Mesenchymal stem cell (in vitro differentiated cells and primary cell): ENCODE measurements at places on chromosomes 5 and 9.
A peak's percentile ranks its signal among the peaks of the same experiment; 100 is the strongest.

DNA sequence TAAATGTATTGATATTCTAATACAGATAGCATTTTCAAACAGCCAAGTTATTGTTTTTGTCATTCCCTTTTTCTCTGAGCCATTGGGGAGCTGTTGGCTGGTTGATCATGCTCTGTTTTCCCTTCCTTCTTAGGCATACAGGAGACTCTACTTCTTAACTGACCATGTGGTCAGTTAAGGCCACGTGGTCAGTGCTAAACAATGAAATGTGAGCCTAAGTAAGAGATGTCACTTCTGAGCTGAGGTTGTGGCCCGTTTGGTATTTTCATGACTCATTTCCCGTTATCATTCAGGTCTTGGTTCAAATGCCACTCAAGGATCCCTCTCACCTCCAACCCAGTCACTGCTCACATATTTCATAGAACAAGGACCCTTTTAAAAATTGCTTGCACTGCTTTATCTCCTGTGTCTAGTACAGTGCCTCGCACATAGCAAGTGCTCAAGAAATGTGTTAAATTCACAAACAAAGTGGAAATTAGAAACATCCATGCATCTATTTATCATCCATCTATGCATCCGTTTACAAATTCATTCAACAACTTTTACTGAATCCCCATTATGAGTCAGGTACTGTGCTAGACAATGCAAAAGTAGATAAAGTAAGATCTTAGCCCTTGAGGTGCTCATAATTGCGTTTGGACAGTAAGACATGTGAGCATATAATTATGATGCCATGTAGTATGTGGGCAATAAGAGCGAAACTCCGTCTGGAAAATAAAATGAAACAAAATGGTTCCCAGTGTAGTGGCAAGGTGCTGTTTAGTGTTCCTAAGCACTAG is 50.7 kb downstream of the ARRDC3 start:
- DNase-seq = peak; percentile 66
- H3K4me1 ChIP-seq = peaks cover 3% of the 10 kb centered on the region
- no peak overlapping the region for H3K27ac ChIP-seq
- no peaks in the 10 kb centered on the region for H3K36me3 ChIP-seq
- no peak overlapping the region for H3K4me3 ChIP-seq
- H3K27me3 ChIP-seq = no peaks in the 10 kb centered on the region

DNA sequence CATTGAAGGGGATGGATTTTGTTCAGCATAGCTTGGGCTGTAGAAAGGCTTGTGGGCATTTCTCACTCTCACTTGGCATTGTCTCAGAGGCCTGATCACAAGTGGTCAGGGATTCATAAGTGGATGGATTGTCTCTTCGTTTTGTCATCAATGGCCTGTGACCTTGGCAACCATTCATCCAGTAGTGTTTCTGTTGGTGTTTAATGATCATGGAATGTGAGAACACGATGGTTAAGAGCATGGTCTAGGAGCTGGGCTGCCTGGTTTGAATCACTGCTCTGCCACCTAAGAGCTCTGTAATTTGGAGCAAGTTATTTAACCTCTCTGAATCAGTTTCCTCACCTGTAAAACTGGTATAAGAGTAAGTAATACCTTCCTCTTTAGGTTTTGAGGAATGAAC is 430.1 kb upstream of the MEF2C start:
- H3K4me1 ChIP-seq = peaks cover 2% of the 10 kb centered on the region
- no peak overlapping the region for H3K4me3 ChIP-seq
- H3K36me3 ChIP-seq = no peaks in the 10 kb centered on the region

- H3K36me3 ChIP-seq = no peaks in the 10 kb centered on the region
- DNase-seq = no peak
- H3K4me1 ChIP-seq = no peaks in the 10 kb centered on the region
- no peak overlapping the region for H3K4me3 ChIP-seq
Measured at GRCh38 chr5:82129723-82130285, 148.3 kb downstream of the RPS23 start.

DNA sequence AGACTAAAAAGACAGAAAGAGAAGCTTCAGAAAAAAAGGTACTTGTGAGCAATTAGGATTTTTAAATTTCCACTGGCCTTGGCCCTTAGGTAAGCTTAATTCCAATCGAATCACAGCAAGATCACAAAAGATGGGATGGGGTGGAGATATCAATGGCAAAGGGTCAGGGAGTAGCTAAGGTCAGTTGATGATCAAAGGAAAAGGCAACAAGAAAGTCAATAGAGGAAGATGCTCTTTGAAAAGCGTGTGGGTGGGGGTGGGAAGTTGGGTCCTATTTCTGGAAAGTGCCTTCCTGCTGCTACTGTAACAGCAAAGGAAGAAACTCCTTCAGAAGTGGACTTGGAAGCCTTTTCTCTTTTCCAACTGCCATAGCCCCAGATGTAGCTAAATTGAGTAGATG is 7.3 kb downstream of the C1QTNF3 start:
- peaks cover 3% of the 10 kb centered on the region for H3K36me3 ChIP-seq
- no peak overlapping the region for H3K4me3 ChIP-seq
- no peaks in the 10 kb centered on the region for H3K27me3 ChIP-seq
- no peak overlapping the region for H3K27ac ChIP-seq

- H3K27me3 ChIP-seq = no peaks in the 10 kb centered on the region
- no peak overlapping the region for H3K27ac ChIP-seq
- H3K4me1 ChIP-seq = no peaks in the 10 kb centered on the region
Measured at GRCh38 chr5:156000115-156000514, 326.8 kb upstream of the SGCD start.

GRCh38 chr5:83496626-83497025 is 25.1 kb downstream of the VCAN start:
- H3K27me3 ChIP-seq = no peaks in the 10 kb centered on the region
- H3K4me3 ChIP-seq = no peak overlapping the region
- no peak for DNase-seq
- no peak overlapping the region for H3K27ac ChIP-seq
- H3K36me3 ChIP-seq = peaks cover 15% of the 10 kb centered on the region

DNA sequence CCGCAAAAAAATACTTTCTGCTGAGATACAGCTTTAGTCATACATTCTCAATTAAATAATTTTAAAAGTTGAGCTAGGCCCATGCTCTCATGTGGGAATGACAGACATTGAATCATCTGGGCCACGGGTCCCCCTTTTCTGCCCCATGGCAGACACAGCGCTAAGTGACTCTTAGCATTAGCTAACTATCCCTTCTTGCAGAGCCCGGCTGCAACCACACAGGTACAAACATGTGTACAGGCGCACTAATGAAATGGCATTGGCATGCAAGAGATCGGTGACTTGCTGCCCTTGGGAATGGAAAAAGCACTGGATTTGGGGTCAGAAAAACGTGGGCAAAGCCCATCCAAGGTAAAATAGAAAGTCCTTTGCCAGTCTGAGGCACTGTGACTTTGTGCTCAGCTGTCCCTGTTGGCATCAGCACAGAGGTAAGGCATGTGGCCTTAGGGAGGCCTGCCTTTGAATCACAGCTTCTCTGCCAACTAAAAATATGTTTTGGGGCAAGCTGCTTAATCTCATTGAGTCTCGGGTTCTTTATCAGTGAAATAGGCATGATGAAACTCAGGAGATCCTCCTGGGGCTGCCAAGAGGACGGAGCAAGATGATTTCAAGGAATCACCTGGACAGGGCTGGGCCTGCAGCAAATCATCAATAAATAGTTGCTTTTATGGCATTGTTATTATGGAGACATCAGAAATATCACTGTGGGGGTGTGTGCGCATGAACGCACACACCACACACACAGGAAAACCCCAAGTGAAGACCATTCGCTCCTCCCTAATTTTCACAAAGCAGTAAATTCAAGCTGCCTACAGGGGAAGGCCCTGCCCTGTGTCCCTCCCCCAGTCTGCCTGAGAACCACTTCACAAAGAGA is 54.2 kb downstream of the WHRN start:
- peaks cover 5% of the 10 kb centered on the region for H3K4me1 ChIP-seq
- H3K27me3 ChIP-seq = no peaks in the 10 kb centered on the region
- H3K4me3 ChIP-seq = no peak overlapping the region
- no peak for DNase-seq
- H3K36me3 ChIP-seq = no peaks in the 10 kb centered on the region

GRCh38 chr5:19555436-19555835 is 432.6 kb downstream of the CDH18 start:
- no peak for DNase-seq

DNA sequence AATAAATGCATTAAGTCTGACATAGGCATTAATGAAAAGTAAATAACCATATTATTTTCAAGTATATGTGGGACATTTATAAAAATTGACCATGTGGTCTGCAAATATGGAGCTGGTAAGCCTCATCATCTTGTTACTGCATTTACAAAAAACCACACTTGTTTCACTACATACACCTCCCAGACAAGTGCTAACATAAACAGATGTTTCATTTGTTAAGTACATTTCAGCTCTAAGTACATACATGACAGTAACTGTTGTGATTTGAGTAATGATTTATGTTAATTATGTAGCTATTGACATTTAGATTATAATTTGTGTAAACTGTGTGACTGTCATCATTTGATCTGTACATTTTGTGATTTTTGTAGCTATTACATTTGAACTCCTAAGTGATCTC is 13.9 kb downstream of the IDNK start:
- H3K4me1 ChIP-seq = peaks cover 3% of the 10 kb centered on the region
- no peak overlapping the region for H3K27ac ChIP-seq
- DNase-seq = no peak
- H3K27me3 ChIP-seq = no peaks in the 10 kb centered on the region
- H3K4me3 ChIP-seq = no peak overlapping the region
- H3K36me3 ChIP-seq = peaks cover 7% of the 10 kb centered on the region

DNA sequence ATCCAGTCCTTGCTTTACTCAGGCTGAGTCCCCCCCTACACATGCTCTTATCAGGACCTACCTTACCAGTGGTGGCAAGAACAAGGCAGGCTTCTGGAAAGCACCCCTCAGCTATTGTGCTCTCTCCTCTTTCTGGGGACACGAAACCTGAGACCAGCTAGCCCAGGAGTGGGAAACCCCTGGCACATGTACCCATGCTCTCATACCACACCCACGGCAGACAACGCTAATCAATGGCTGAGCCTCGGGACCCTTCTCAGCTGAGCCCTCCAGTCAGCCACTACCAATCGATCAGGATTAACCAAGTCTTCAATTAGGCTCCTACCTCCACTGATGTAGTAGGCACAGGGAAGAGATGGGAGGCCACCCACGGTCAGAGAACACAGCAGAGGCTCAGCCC is 65.1 kb downstream of the VAV2 start:
- H3K4me1 ChIP-seq = peaks cover 34% of the 10 kb centered on the region
- DNase-seq = no peak
- H3K27me3 ChIP-seq = no peaks in the 10 kb centered on the region
- no peak overlapping the region for H3K4me3 ChIP-seq
- no peak overlapping the region for H3K27ac ChIP-seq

DNA sequence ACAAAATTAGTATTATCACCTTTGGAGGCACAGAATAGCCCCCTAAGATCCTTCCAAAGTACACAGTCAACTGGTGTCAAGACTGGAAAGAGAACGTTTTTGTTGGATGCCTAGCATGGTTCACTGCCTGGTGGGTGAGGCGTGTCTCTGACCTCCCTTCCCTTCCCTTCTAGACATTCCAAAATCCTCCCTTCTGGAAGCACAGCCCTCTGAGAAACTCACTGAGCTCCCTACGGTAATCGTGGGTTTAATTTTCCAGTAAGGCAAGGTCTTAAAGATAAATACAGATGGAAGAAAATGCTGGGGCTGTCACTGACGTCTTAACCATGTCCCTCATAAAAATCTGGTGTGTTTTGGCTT is 138.8 kb downstream of the LIFR start:
- DNase-seq = no peak
- no peaks in the 10 kb centered on the region for H3K36me3 ChIP-seq
- no peak overlapping the region for H3K4me3 ChIP-seq

DNA sequence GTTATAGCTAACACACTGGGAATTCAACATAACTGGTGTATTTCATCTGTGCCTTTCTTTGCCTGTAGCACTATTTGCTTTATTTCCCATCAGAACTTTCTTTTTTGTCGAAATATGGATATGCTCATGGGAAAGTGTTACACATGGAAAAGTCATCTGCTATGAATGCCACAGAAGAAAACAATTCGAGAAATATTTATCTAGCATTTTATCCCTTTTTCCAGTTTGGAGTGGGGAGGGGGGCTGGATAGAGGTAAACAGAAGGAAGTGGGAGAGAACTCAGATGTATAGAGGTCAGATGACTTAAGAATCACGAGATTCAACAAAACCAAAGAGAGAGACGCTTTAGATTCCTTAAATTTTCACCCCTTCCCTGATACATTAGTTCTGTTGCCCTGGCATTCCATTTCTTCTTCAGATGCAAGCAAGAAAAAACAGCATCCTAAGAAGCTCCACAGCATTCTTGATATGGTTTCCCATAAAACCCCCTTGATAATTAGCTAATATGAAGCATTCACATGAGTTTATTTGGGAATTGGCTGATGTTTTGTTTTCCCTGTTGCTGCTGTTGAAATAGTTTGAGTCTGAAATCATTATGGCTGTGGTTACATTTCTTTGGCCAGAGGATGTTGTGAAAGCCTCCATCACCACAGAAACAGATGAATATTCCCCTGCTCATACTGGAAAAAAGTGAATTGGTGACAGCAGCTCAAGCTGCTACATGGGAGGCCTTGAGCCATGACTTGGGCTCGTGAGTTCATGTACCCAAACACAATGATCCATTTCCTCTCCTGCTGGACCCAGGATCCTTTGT is 335.8 kb upstream of the DAB2 start:
- peak; percentile 96 for DNase-seq
- H3K27me3 ChIP-seq = no peaks in the 10 kb centered on the region
- no peak overlapping the region for H3K4me3 ChIP-seq
- no peaks in the 10 kb centered on the region for H3K36me3 ChIP-seq

- no peak overlapping the region for H3K27ac ChIP-seq
- no peaks in the 10 kb centered on the region for H3K27me3 ChIP-seq
- peaks cover 2% of the 10 kb centered on the region for H3K36me3 ChIP-seq
- H3K4me3 ChIP-seq = no peak overlapping the region
- no peaks in the 10 kb centered on the region for H3K4me1 ChIP-seq
- DNase-seq = no peak
Measured at GRCh38 chr5:95921501-95921900, 40.1 kb downstream of the ELL2 start.

- H3K4me3 ChIP-seq = no peak overlapping the region
- H3K36me3 ChIP-seq = no peaks in the 10 kb centered on the region
- H3K27me3 ChIP-seq = peaks cover 4% of the 10 kb centered on the region
- no peaks in the 10 kb centered on the region for H3K4me1 ChIP-seq
- DNase-seq = no peak
Measured at GRCh38 chr9:127056446-127056845, 66.0 kb downstream of the ANGPTL2 start.

GRCh38 chr9:134539586-134540194 is 101.9 kb upstream of the COL5A1 start:
- H3K27me3 ChIP-seq = no peaks in the 10 kb centered on the region
- no peaks in the 10 kb centered on the region for H3K36me3 ChIP-seq
- H3K4me1 ChIP-seq = peaks cover 49% of the 10 kb centered on the region
